Stimulated activated CD4-positive, alpha-beta T cell treated with anti-CD3 and anti-CD28 coated beads, Interleukin-4, amount 100 ng/mL, for 1 hour (primary cell): ENCODE measurements at places on chromosomes 6 and 20.
A peak's percentile ranks its signal among the peaks of the same experiment; 100 is the strongest.

DNA sequence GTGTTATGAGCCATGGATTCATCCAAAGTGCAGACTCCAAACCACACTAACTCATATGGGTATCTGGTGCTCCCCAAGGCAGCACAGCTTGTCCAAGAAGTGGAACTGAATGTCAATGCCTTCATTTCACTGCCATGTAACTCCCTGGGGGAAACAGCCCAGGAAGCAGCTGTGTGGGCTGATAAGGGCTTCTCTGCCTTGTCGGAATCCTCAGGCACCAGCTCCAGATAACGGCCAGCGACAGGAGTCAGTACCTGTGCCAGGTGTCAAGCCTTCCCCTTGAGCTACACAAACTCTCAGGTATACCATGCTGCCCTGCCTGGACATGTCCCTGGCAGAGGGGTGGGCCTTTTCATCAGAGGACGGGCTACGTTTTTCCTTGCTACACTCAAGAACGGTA lies 751.9 kb upstream of the CHD6 start:
- DNase-seq, result no peak

GRCh38 chr20:36219671-36220220 lies 16.5 kb upstream of the AAR2 start:
- no peak for DNase-seq

- no peak for DNase-seq
Measured at GRCh38 chr6:35727231-35727934, 9.4 kb upstream of the ARMC12 start.

DNA sequence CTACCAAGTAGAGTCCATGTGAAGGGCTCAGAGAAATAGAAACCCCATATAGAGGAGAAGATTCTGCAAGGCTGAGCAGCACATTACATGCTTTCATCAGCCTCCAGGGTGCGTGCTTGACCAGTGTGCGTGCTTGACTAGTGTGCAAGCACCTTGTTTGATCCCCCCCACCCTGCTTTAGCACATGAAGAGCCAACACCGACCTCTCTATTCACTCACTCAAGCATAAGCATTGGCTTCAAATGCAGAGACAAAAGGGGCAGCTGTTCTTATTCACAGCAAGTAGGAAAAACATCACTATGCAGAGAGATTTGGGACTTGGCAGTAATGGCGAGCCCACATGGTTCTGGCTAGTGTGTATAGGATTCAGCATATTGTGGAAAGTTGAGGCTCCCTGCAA lies 278.7 kb upstream of the RNF217 start:
- DNase-seq, result no peak

- DNase-seq, result no peak
Measured at GRCh38 chr6:3915076-3915791, 66.1 kb downstream of the FAM50B start.

DNA sequence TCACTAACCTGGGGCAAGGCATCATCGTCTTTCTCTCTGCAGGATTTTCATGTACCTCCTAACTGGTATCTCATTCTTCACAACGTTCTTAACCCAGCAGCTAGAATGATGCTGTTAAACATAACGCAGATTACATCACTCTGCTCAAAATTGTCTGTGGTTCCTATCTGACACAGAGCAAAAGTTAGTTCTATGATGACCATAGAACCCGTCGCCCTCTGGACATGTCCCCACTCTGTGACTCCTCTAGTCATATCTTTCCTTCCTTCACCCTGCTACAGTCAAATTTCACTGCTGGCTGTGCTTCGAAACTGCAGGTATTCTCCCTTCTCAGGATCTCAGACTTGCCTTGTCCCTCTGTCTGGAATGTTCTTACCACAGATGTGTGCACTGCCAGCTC lies 87.4 kb upstream of the TPD52L1 start:
- DNase-seq, result no peak

DNA sequence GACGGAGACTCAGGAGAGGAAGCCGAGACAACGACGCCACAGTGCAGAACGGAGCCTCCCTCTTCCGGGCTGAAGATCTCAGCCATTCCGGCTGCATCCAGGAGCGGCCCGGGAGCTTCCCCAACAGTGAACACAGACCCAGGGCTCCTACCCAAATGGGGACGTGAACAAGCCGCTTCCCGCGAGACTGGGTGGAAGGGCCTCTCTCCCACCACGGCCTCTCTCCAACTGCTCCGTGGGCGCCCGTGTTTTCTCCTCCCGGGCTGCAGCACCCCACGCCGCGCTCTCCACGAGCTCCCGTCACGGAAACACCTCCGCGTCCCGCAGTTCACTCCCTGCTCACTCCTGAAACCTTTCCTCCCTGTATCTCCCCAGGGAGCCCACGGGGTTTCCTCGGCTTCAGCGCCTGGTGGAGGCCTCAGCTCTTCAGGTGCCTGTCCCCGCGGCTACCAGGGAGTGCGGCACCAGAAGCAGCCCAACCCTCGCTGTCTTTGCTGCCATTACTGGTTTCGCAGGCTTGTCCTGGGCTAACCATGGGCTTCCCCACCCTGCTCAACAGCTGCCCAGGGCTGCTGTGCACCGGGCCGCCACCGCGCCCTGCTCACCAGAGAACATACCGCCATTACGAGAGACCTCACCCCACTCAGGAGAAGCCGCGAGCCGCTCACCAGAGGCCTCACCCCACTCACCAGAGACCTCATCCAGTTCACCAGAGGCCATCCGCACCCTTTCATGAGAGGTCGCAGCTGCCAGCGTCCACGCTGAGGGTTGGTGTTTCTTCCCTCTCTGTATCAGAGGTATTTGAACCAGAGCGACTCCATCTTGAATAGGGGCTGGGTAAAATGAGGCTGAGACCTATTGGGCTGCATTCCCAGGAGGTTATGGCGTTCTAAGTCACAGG lies 922.8 kb downstream of the QKI start:
- no peak for DNase-seq

DNA sequence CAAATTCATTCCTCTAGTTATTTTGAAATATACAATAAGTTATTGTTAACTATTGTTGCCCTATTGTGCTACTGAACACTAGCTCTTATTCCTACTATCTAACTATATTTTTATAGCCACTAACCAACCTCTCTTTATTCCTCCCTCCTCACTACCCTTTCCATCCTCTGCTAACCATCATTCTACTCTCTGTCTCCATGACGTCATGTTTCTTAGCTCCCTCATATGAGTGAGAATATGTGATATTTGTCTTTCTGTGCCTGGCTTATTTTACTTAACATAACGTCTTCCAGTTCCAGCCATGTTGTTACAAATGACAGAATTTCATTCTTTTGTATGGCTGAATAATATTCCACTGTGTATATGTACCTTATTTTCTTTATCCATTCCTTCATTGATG lies 95.3 kb downstream of the ATXN1 start:
- no peak for DNase-seq

GRCh38 chr6:138803861-138804260 lies 8.0 kb downstream of the ECT2L start:
- DNase-seq, result no peak

- DNase-seq, result no peak
Measured at GRCh38 chr6:118179048-118179447, 272.0 kb downstream of the SLC35F1 start.

DNA sequence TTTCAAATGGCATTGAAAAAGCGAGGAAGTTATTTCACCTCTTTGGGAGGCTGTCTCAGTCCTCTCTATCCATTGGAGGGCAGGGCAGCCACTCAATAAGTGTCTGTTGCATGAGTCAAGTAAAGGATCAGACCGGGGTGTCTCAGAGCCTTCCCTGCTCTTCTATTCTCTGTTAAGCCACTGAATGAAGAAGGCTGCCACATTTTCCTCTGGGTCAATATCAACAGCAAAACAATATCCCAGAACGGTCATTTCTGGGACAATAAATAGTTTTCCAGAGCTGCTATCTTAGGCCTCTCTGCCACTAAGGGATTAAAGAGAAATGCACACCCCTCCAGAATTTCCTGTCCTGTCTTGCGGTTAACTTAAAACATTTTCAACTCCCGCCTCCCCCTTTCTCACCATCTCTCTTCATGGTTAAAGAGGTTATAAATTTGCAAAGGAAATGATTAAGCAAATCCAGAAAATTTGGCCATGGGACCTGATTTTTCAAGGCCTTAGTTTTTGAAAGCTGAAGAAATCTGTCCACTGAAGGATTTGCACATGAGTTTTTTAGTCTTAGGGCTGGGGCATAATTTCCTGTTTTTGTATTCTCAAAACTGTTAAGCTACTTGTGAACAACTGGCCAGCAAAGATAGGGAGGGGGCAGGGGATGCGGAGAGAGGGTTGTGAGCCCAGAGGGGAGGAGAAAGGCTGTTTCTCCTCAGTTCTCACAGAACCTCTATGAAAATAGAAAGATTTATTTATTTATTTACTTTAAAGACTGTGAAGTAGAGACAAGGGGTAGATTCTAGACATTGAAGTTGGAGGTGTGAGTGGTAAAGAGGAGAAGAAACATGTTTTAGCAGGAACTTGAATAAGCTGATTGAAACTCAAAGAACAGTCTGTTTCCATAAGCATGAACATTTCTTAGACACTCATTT lies 135.7 kb downstream of the BCAS1 start:
- DNase-seq, result no peak

DNA sequence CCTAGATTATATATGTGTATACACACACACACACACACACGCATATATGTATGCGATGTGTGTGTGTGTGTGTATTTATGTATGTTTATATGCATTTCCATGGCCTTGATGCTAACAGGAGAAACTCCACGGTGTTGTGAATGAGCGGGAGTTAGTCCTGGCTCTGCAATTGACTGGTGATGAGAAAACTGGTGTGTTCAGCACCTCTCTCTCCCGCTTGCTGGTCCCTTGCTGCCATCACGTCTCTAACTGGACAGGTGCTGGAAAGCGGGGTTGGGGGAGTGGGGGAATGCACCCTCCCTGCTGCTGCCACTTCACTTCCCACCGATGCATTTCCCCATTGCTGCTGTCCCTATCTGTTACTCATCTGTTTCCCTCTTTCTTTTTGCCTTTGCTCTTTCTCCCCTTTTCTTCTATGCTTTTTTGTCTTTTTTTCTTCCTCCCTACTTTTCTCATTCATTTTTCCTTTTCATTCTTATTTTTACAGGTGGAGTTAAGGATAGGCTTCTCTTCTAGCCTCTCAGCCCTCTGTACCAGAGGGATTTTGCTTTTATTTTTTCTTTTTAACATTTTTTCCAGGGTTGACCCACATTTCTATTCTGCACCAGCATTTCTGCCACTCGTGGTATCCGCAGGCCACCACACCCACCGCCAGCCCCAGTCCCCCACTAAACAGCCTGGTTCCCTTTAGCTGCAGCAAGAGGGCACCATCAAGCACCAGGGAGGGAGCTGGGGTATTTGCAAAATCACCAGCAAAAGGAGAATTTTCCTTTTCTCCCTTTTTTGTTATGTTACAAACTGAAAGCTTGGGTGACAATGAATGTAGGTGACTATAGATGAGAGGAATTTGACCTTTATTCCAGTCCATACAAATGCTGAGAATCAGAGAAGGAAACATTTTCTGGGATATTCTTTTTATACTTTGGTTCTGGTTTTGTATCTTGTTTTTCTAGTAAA lies 115.6 kb downstream of the TCP11 start:
- no peak for DNase-seq

GRCh38 chr6:28295326-28295725 lies 14.0 kb downstream of the PGBD1 start:
- DNase-seq, result no peak

- DNase-seq, result no peak
Measured at GRCh38 chr6:10528158-10528981, 7.2 kb downstream of the GCNT2 start.

DNA sequence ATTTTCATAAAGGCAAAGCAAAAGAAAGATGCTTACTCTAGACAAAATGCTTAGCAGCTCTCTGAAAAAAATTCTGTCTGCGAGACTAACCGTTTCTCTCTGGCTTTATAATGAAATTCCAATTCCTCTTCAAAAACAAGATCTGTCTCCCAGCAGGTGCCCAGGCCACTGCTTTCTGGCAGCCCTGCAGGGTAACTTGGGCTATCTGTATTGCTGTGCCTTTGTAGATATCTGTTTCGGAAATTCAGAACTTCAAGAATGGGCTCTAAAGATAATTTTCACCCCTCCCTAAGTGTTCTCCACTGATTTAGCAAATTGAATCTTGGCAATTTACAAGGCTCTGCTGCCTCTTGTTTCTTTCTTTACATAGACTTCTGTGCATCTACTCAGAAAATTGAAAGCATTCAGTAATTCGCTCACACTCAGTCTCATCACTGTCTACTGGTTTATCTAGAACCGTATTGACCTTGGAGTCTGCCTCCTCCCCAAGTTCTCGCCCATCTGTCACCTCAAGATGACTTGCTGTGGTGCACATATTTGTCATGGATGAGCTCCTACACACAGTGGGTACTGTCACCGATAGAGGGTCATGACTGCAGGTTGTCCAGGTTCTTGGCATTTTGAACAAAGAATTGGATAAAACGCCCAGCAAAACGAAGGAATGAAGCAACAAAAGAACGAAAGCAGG lies 26.4 kb upstream of the FABP7 start:
- DNase-seq, result no peak

- no peak for DNase-seq
Measured at GRCh38 chr20:35796571-35796970, 24.8 kb downstream of the PHF20 start.

DNA sequence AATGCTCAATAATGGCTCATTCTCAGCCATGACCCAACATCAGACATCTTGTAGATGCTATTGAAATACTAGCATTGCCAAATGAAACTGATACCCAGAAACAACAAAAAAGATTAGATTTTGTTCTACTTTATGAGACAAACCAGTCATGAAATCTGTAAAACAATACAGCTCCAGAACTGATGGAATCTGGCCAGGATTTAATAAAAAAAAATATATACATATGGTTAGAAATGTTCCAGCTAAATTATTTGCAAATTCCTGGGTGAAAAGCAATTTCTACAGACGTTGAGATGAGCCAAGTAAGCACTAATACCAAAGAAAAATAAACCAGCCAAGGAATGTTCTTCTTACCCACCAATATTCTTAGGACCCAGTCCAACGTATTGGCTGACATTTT lies 201.3 kb downstream of the EPHA7 start:
- no peak for DNase-seq

GRCh38 chr6:111805511-111806164 lies 67.6 kb downstream of the FYN start:
- peak; percentile 44 for DNase-seq

DNA sequence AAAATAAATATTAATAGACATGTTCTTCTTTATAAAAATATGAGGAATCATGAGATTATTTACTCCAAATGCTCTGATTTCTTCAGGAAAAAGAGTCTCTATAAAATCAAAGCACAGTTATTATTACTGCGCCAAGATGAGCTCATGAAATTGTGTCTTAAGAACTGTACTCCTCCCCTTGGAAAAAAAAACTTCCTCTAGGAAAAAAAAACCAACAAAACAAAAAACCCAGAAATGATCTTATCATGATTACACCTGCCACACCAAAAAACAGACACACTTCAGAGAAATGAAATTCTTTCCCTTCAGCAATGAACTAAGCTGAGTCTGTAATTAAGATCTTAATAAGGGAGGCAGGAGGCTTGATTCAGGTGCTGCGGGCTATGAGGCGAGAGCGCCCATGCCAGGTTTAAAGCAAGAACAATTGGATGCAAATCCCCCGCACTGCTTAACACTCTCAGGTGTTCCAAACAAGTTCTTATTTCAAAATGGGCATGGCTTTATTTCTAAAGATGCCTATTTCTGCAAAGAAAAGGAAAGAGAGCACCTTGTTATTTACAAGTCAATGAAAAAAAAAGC lies 9.1 kb downstream of the NEDD9 start:
- no peak for DNase-seq

GRCh38 chr6:137864812-137865508 lies 2.1 kb upstream of the TNFAIP3 start:
- no peak for DNase-seq
